ENCODE measurements at places on chromosomes 4 and X. TPM values are rescaled to one million over a fixed set of nuclear protein-coding genes. Genes with fewer than 3 reads are reported as not detected.

BEX2 gene
- polyA plus RNA-seq: 10.2 TPM

GAGE1 gene
- polyA plus RNA-seq: not detected

TSC22D3 gene
- polyA plus RNA-seq: 272 TPM

SMIM10L2A gene
- not detected for polyA plus RNA-seq

ARL13A gene
- polyA plus RNA-seq: not detected

FOXO4 gene
- 14.7 TPM for polyA plus RNA-seq

CSN1S1 gene
- 0.20 TPM for polyA plus RNA-seq

REPS2 gene
- 2.4 TPM for polyA plus RNA-seq

SUPT20HL2 gene
- polyA plus RNA-seq: not detected

BTC gene
- polyA plus RNA-seq: 1.8 TPM

ANK2 gene
- 6.0 TPM for polyA plus RNA-seq

FREM3 gene
- not detected for polyA plus RNA-seq

BEX1 gene
- 3.6 TPM for polyA plus RNA-seq

OTOP1 gene
- polyA plus RNA-seq: not detected

Measured in sigmoid colon (tissue), 7 donors.